ENCODE measurements at places on chromosomes 16 and 17.
A peak's percentile ranks its signal among the peaks of the same experiment; 100 is the strongest.

DNA sequence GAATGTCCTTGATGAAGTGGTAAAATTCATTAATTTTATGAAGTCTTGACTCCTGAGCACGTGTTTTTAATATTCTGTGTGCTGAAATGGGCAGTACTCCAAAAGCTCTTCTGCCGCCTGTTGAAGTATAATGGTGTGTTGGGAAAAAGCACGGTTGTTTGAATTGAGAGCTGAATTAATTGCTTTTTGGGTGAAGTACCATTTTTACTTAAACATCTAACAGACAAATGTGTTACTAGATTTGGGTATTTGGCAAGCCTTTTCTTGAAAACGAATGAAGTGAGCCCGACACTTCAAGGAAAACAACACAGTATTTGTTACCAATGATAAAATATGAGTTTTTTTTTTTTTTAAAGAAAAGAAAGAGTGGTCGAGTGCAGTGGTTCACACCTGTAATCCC lies 22.5 kb downstream of the WWP2 start:
- no peak for DNase-seq

DNA sequence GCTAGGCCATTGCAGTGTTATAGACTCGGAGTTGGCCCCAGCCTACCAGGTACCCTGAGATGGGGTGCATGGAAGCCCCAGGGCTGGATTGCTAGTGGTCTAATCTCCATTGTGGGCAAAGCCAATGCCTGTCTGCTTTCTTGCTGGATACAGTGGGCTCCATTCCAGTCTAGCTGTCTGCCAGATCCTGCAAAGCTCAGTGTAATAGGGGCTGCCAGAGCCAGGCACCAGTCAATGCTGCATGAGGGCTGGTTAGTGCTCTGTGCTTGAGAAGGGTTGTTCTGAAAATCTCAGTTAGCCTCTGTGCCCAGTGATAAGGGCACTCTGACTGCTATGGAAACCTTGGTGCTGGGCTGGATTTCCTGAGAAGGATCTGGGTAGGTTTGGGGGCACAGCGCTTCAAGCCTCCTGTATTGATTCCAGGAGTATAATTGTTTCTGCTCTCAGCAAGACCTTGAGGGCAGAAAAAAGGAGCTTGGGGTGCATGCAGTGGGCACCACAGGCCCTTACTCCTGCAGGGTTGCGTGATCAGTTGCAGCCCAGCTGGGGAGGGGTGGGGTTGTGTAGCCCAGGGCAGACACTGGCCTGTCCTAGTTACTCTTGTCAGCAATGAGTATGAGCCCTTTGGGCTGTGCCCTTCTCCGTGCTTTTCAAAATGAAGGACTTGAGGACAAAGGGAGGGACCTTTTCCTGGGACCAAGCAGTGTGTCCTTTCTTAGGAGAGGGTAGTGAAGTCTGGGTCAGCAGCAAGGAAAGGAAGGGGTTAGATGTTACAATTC lies 19.0 kb downstream of the SMPD3 start:
- DNase-seq, result no peak

DNA sequence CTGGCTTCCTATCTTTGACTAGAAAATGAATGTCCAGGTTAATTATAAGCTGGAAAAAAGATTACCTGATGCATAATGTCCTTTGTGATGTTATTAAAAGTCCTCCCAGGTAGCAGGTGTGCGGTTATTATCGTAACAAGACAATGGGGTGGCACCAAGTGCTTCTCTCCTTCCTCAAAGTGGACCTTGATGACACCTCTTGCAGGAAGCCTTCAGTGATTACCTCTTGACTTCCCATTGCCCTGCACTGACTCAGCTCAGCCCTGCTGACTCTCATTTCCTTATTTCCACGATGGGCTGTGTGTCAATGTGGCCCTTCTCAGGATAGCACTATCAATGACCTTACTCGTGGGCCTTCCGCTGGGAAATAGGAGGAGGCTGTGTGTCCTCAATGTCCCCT lies 477.4 kb upstream of the CCL2 start:
- no peak for DNase-seq

DNA sequence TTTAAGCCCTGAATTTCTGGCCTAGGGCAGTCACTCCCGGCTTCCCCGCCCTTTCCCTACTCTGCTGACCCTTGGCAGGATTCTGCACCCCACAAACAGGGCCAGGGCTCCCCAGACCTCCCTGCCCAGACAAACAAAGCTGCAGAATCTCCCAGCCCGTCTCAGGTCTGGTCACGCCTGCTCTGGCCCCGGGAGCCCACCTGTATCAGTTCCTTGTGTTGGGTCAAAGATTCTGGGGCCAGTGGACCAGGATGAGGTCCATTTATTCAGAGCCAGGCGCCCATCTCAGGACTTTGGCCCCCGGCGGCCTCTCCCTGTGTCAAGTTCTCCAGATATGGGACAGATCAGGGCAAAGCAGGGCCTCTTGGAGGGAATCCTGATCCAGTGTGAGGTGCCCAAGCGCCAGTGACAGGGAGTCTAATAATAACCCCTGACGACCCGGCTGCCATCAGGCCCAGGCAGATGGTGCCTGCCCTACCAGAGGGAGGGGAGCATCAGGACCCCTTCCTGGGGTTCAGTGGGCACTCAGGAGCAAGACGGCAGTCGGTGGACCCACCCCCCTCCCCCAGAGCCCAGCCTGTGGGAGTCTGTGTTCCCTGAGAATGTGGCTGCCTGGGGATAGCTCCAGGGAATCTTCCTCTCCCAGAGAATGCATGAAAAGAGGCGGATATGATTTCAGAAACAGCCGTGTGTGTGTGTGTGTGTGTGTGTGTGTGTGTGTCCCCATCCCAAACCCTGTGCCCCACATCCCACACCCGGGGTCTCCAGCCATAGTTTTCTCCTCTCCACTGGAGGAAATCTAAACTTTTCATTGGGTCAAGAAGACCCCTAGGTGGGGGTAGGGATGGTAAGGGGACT lies 1.3 kb downstream of the TTYH2 start:
- no peak for DNase-seq

DNA sequence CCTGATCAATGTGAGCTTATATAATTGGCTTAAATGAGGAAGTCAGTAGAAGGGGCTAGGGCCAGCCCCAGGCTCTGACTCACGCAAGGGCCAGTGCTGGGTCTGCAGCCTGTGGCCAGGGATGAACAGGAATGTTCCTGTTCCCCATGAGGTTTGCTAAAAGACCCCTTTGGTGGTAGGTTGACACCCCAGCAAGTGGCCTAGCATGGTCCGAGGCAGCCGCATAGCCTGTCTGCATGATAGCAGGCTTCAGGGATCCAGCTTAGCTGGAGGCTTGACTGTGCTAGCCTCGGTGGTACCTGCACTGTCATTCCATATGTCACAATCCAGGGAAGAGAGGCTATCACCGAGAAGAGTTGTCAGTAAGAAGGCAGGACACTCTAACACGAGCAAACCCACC lies 23.5 kb downstream of the TRIM25 start:
- no peak for DNase-seq

- DNase-seq, result no peak
Measured at GRCh38 chr16:50208460-50208931, 55.4 kb downstream of the TENT4B start.

GRCh38 chr16:4604401-4604800 lies 10.3 kb downstream of the UBALD1 start:
- DNase-seq, result no peak

DNA sequence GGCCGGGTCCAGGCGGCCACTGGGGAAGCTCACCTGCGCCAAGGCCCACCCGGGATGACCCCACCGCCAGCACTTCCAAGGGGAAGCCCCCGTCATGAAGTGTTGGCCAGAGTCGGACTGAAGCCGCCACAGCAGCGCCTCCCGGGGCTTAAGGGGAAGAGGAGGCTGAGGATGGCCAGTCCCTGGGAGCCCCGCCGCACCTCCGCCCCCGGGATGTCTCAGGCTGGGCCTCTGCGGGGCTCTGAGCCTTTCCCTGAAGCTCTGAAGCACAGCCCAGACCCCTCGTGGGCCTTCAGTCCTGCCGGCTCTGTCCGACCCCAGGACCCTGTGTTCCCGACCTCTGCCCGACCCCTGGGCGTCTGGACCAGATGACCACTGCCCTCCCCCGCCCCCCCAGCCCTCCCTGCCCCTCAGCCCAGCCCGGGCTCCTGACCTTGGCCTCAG lies 42.8 kb upstream of the ACSF3 start:
- DNase-seq, result no peak

GRCh38 chr16:56340416-56340815 lies 84.9 kb downstream of the AMFR start:
- no peak for DNase-seq

DNA sequence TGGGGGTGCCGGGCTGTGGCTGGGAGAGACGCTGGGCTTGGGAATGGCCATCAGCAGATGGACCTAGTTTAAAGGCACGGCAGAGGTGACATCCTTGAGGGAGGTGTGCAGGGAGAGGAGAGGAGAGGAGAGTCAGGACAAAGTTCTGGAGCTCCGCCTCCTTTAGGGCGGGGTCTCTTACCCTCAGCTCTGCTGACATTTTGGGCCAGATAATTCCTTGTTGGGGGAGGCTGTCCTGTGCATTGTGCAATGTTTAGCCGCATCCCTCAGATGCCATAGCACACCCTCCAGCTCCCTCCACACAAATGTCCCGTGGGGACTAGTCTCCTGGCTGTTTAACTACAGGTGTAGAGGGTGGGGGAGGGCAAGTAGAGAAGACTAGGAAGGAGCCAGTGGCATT lies 48.3 kb downstream of the ARHGAP23 start:
- DNase-seq, result no peak

DNA sequence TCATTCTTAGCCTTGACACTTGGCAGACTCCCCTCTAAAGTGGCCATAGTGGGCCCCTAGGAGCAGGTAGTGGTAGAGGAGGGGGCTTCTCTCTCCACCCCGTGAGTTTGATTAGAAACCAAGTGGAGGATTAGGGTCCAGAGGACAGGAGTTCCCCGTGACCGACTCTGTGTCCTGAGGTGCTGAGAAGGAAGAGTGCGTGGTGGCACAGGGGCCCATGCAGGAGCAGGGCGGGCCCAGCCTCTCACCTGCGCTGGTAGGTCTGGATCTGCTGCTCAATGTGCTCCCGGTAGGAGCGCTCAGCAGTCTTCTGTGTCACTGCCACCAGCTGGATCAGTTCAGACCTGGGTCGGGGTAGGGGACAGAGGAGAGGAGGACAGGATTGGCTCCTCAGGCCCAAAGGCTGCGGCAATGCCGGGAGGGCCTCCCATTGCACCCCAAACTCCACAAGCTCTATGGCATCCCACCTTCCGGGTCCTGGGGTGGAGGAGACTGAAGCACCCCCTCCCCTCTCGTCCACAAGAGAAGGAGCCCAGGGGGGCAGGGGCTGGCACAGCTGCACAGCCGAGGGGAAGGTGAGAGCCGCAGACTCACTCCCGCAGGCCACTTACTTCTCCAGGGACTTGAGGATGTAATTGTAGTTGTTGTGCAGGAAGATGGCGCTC lies 6.2 kb downstream of the ZACN start:
- DNase-seq, result no peak

GRCh38 chr17:49851387-49852291 lies 3.8 kb upstream of the TAC4 start:
- DNase-seq, result peak; percentile 70

- DNase-seq, result peak; percentile 55
Measured at GRCh38 chr16:81831722-81832126, 52.6 kb downstream of the PLCG2 start.

All from CD4-positive, alpha-beta T cell treated with Interleukin-4 for 1 hour (primary cell).